ENCODE measurements at places on chromosomes 6 and 20. TPM values are rescaled to one million over a fixed set of nuclear protein-coding genes. Genes with fewer than 3 reads are reported as not detected.

DNA sequence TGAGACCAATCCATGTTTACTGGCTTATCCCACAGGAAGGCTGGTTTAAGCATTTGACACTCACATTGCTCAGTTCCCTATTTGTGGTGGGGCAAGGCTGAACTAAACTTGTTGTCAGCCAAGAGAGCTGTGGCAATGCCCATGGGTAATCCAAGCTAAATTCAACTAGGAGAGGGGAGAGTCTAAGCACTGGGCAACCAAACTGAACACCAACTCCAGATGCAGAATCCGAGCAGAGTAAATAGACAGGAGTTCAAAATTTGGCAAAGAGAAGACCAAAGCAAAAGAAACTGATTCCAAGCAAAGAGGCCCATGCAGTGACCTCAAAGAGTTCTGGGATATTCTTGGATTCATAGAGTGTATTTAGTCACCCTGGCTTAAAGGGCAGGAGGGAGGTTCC lies 106.5 kb upstream of the NT5E start:
- H3K36me3 ChIP-seq, result no peaks in the 10 kb centered on the region
- no peak overlapping the region for H3K4me3 ChIP-seq
- no peak for DNase-seq
- H3K27me3 ChIP-seq, result no peaks in the 10 kb centered on the region
- peaks cover 11% of the 10 kb centered on the region for H3K4me1 ChIP-seq

DNA sequence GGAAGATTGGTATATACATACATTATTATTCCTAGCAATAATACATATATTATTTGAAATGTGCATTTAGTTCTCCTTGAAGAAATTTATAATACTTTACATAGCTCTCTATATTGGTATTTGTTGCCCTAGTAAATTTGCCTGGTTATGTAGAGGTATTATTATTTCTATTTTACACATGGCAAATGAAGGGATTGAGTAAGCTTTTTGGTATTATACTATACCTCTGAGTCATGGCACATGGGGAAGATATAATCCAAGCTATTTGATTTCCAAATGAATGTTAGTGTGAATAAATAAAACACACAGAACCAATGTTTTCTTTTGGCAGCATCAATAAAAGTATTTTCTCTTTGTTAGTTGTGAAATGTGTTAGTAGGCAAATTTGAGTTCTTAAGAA lies 409.6 kb upstream of the SLC35B3 start:
- H3K4me1 ChIP-seq, result no peaks in the 10 kb centered on the region
- no peak overlapping the region for H3K4me3 ChIP-seq
- no peaks in the 10 kb centered on the region for H3K36me3 ChIP-seq
- H3K27me3 ChIP-seq, result no peaks in the 10 kb centered on the region
- H3K27ac ChIP-seq, result no peak overlapping the region

The SPATS1 gene
- total RNA-seq, result not detected

The PRR18 gene
- not detected for total RNA-seq

GRCh38 chr6:5718231-5718947 lies 288.3 kb downstream of the NRN1 start:
- no peak overlapping the region for H3K27ac ChIP-seq
- H3K4me1 ChIP-seq, result no peaks in the 10 kb centered on the region
- no peaks in the 10 kb centered on the region for H3K27me3 ChIP-seq
- no peaks in the 10 kb centered on the region for H3K36me3 ChIP-seq
- no peak for DNase-seq

- H3K27ac ChIP-seq, result no peak overlapping the region
- H3K36me3 ChIP-seq, result peaks cover 19% of the 10 kb centered on the region
- H3K4me3 ChIP-seq, result no peak overlapping the region
- DNase-seq, result no peak
- no peaks in the 10 kb centered on the region for H3K27me3 ChIP-seq
Measured at GRCh38 chr20:46371656-46372055, 34.8 kb downstream of the ELMO2 start.

GRCh38 chr6:5930143-5930770 lies 76.5 kb downstream of the NRN1 start:
- H3K27ac ChIP-seq, result no peak overlapping the region
- H3K36me3 ChIP-seq, result no peaks in the 10 kb centered on the region
- no peak overlapping the region for H3K4me3 ChIP-seq
- DNase-seq, result no peak
- peaks cover 24% of the 10 kb centered on the region for H3K27me3 ChIP-seq
- no peaks in the 10 kb centered on the region for H3K4me1 ChIP-seq

The GNRH2 gene
- total RNA-seq, result 0.32 TPM

DNA sequence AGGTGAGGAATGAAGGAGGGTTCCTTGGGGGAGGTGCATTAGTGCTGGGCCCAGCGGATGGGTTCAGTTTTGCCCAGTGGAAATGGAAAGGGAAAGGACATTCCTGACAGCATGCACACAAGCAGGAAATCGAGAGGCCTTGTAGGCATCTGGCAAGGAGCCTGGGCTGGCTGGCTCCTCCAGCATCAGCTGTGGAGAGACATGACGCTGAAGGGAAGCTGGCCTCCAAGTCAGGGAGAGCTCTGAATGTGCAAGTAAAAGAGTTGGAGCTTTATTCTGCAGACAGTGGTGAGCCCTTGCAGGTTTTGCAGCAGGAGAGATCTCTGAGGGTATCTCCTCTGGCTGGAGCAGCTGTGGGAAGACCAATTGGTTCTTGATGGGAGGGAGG lies 154.3 kb downstream of the MRPL14 start:
- H3K27me3 ChIP-seq, result no peaks in the 10 kb centered on the region
- no peak overlapping the region for H3K27ac ChIP-seq
- no peak overlapping the region for H3K4me3 ChIP-seq
